ENCODE measurements at places on chromosomes 6 and 20.

GRCh38 chr6:73579851-73580246 is 59.0 kb upstream of the EEF1A1 start:
- peak; percentile 69 for DNase-seq

DNA sequence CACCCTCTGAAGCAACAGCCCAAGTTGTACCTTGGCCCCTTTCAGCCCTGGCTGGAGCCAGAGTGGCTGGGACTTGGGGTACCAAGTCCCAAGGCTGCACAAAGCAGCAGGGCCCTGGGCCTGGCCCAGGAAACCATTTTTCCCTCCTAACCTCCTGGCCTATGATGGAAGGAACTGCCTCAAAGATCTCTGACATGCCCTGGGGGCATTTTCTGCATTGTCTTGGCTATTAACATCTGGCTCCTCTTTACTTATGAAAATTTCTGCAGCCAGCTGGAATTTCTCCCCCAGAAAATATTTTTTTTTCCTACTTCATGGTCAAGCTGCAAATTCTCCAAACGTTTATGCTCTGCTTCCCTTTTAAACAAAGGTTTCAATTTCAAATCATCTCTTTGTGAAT is 269.4 kb upstream of the CDYL start:
- DNase-seq = no peak

GRCh38 chr6:142853244-142854180 is 91.5 kb downstream of the HIVEP2 start:
- DNase-seq = peak; percentile 96

DNA sequence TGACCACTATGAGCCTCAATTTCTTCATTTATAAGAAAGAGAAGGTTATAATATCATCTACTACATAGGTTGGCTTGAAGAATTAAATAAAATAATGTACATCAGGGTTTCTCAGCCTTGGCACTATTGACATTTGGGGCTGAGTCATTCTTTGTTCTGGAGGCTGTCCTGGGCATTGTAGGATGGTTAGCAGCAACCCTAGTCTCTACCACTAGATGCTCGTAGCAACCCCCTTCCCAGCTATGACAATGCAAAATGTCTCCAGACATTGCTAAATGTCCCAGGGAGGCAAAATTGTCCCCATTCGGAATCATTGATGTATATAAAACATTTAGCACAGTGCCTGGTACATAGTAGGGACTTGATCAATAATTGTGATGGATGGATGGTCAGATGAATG is 152.1 kb downstream of the KHDC1L start:
- DNase-seq = no peak

DNA sequence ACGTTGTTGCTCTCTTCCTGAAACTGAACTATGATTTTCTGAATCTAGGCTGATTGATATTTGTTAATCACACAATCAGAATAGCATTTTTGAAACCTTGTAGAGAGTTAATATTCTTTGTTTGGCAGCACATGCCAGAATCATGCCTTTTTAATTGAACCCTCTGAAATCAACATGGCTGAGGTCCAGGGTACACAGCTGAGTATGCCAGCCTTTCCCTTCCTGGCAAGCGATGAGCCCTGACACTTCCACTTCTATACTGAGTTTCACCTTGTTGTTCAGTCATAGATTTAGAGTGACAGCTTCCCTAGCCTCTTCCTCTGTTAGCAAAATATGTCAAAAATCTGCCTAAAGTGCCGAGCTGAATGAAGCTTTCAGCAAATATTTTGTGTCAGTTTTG is 6.8 kb downstream of the HDDC2 start:
- no peak for DNase-seq

GRCh38 chr20:1322511-1323245 is 6.3 kb downstream of the SDCBP2 start:
- peak; percentile 54 for DNase-seq

- no peak for DNase-seq
These were observed 6.8 kb downstream of the CNKSR3 start for GRCh38 chr6:154503658-154504057.

- no peak for DNase-seq
These were observed 413.4 kb upstream of the JARID2 start for GRCh38 chr6:14832427-14832826.

GRCh38 chr6:21053612-21054011 is 519.4 kb downstream of the CDKAL1 start:
- DNase-seq = peak; percentile 28

DNA sequence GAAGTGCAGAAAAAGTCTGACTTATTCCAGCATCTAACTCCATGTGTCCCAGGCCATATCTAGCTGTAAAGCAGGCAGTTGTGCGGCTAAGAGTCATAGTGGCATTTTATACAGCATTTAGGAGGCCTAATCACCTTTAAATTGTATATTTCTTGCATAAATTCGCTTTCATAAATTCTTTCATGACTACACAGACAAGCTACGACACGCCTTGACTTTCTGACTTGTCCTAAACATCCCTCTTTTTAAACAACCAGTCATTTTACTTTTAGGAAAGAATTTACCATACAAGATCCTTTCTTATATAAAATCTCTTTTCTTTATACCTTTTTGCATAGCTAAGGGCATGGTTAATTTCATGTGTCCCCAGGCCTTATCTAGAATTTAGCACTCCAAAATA is 81.7 kb upstream of the THBS2 start:
- no peak for DNase-seq

GRCh38 chr6:157335829-157336228 is 12.5 kb upstream of the TMEM242 start:
- no peak for DNase-seq

DNA sequence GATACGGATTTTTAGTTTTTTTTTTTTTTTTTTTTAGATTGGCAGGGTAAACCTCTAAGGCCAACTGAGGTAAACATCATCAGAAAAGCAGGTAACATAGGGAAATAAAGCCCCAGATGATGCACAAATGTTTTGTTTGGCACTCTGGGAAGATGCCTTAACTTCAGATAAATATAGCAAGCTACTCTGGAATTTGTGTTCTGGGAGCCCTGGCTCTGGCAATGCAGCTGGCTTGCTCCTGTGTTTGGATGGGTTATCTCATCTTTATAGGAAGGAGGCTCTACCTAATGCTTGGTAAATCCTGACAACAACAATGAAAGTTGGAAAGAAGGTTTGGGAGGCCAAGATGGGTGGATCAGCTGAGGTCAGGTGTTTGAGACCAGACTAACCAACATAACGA is 77.4 kb downstream of the GFOD1 start:
- no peak for DNase-seq

Data from suppressor macrophage treated with lipopolysaccharide for 1 hour (primary cell).